ENCODE measurements at places on chromosomes 12 and 14.

DNA sequence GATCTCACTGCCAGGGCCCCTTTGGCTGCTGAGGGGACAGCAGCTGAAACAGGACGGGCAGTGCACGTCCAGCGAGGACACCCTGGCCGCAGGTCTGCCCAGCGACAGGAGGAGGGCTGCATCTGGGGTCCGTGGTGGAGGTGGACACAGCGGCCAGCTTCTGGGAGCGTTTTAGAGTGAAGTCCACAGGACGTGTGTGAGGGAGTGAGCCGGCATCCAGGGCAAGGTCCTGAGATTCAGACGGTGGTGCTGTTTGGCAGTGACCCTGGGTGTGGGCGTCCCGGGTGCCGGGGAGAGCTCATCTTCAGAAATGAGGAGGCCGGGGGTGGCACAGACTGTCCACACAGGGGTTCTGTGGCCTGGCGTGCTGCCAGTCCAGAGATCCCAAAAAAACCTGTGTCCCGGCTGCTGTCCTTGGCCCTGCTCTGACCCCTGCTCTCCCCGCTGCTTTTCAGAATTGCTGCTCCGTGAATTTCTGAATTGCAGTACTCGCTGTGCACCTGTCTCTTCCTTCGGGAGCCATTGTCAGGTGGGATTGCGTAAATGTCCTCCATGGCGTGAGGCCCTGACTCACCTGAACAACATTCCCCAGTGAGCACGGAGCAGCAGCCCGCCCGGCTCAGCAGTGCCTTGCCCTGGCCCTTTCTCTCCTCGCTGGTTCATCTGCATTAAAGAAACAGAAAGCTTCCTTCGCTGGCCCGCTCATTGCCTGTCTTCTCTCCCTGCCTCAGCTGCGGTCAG, 183.5 kb upstream of the C14orf180 start:
- no peak for DNase-seq

- no peak for DNase-seq
Observed at GRCh38 chr14:97491697-97492096, 694.5 kb downstream of the VRK1 start.

DNA sequence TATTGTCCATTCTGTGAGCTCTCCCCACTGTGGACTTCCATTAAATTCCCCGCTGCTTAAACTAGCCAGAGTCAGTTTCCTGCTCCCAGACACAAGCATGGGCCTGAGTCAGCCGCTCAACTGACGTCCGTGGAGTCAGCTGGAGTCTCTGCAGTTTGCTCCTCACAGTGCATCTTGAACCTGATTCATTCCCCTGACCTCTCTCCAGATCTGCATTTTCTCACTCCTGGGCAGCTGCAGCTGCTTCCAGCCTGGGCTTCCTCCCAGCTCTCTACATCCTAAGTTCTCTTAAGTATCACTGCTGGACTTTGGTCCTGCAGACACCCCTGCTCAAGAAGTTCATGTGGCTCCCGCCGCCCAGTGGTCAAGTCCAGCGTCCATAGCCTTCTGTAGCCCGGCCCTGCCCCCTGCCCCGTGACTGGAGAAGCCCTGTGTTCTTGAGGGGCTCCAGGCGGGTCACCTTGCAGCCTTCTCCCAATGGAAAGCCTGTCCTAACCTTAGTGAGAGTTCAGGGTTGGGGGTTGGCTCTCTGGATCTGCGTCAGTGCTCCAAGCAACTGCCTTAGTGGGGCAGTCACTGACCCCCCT, 20.0 kb downstream of the NFKBIA start:
- no peak for DNase-seq

DNA sequence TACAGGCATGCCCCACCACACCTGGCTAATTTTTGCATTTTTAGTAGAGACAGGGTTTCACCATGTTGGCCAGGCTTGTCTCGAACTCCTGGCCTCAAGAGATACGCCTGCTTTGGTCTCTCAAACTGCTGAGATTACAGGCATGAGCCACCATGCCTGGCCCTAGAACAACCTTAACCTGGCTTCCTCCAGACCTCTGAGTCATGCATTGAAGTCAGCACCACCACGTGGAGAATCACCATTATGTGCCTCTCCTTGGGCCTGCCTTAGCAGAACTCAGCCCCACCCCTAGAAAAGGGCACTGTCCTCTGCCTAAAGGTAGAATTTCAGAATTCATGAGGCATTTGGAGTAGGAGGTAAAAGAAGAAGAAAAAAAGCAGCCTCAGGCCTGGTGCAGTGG, 49.0 kb downstream of the LIMA1 start:
- no peak for DNase-seq

DNA sequence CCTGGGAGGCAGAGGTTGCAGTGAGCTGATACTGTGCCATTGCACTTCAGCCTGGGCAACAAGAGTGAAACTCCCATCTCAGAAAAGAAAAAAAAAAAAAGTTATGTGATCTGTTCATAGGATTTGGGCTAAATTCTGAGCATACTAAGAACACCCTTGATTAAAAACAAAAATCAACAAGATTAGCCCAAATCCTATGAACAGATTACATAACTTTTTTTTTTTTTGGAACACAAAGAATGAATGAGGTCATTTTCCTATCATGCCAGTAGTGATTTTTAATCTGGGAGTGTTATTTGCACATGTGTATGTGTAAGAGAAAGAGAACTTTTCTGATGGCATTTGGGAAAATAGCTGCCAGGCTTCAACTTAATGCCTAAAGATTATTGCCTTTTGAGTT, 208.7 kb downstream of the ERC1 start:
- no peak for DNase-seq

- DNase-seq = peak; percentile 41
Observed at GRCh38 chr14:68771631-68772030, 21.2 kb downstream of the ZFP36L1 start.

DNA sequence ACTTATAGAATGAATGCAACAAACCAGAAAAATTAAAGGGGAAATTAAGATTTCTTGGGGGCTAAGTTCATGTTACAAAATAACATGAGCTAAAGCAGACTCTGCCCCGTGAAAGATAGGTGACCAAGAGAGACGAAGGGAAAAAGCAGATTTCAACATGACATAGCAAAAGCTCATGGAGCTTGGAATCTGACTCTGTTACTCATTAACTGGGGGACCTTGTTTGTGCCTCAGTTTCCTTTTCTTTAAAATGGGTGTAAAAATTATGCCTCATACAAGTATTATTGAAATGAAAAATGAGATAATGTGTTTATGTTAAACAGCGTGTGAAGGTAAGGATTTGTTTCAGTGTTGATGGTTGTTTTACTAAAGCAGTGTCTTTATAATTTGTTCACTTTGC, 11.5 kb downstream of the BICDL1 start:
- DNase-seq = no peak

DNA sequence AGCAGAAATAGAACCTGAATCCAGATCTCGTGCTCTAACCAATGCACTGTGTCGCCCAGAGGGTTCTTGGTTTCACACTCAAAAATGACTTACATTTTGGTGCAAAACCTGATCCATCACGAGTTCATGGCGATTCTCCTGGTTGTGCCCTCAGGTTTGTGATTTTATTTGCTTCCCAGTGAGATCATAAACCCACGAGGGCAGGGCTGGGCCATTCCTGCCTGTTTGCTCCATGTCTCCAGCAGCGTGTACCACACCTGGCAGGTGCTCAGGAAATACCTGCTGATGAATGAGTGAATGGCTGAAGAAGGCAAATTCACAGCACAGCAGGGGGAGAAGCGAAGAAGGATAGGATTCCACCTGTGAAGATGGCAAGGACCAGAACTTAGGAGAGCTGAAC, 9.4 kb downstream of the ACACB start:
- DNase-seq = no peak

DNA sequence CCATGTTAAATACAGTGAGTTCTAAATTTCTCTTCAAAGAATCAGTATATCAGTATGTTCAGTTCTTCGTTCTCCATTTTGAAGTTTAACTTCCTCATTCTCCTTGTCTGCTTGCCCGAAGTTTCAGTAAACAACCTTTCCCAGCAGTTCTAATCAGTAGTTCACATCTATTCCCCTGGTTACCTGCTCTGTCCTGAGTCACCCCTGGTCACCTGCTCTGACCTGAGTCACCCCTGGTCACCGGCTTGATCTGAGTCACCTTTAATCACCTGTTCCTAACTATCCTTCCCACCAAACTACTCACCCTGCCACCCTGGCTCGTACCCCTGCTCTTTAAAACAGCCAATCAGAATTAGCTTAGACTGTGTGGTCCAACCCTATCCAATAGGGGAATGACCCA, 9.4 kb upstream of the OR10G3 start:
- DNase-seq = no peak

GRCh38 chr12:15307079-15307478, 15.2 kb upstream of the PTPRO start:
- no peak for DNase-seq

DNA sequence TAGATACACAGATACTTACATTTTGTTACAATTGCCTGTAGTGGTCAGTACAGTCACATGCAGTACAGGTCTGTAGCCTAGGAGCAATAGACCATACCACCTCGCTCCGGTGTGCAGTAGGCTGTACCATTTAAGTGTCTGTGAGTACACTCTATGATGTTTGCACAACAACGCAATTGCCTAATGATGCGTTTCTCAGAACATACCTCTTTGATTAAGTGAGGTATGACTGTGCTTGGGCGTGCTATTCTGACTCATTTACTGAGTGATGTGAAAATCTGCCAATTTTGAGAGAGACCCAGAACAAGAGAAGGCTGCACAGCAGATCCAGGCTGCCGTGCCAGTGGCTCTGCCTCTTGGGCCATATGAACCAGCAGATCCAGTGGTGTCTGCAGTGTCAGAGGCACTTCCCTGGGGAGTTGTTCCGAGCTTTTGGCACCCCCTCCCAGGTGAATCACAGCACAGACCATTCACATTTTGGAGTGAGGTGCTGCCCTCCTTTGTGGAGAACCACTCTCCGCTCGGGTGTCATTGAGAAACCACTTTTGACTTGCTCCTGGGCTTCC, 20.4 kb downstream of the DLK1 start:
- DNase-seq = no peak

DNA sequence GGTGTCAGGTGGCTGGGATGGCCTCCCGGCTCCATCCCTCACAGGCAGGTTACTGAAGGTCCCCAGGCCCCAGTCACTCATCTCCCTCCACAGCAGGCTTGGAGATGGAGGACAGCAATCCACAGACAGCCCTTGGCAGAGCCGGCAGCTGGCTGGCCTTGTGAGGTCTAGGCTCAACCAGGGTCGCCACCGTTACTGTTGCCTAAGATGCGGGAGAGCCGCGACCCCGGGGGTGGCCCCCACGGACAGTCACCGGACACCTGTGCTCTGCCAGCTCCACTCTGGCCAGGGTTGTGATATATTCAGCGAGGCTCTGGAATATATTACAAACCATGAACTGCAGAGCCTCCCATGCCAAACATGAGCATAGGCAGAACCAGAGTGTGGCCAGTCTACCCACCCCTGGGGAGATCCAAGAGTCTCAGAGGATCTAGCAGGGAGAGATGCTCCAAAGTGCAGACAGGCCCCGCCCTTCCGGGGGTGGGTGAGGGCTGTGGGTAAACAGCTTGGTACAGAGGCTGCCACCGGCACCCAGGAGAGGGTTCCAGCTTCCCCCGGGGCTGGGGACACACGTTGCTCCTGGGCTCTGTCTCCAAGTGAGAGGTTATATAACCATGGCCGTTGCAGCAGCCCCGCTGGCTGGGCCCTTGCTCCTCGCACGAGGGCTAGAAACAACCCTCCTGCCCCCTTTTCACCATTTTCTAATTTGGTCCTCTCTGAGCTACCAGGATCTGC, 55.9 kb upstream of the DIO3 start:
- DNase-seq = no peak

GRCh38 chr12:25590011-25590721, 37.1 kb upstream of the LMNTD1 start:
- DNase-seq = no peak

DNA sequence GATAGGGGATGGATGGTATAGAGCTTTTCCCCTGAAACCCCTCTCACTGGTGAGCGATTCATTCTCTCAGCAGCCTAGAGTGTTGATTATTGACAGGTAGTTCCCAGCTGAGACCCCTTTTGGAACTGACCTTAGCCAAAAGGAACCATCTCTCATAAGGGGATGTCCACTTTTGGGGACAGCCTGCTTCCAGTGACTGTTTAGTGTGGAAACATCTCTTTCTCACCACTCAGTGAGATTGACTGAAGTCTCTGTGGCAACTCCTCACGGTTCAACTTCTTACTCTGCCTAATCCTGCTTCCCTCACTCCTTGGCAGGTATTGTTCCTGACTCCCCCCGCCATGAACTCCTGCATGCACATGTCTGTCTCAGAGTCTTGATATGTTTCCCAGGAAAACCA, 529.2 kb upstream of the ATP2B1 start:
- no peak for DNase-seq

DNA sequence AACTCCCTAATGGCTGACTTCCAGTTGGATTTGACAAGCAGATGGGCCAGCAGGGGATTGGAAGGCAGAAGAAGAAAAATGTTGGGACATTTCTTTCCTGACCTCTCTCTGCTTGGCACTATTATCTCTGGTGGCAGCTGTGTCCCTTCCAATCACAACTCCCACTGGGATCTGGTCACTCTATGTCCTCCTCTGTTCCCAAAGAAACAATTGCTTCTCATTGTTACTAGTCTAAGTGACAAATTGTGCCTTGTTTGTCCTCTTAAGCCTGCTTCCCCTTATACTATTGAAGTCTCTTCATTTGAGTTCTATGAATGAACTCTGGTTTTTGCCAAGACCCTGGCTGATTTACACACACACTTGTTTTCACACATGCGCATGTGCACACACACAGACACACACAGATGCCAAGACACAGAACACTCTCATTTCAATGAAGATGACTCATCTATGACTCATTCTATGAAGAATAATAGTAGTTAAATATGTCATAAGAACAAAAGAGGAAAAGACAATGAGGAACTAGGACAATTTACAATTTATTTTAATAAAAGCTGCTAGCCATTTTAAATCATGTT, 83.0 kb upstream of the FAR2 start:
- no peak for DNase-seq

DNA sequence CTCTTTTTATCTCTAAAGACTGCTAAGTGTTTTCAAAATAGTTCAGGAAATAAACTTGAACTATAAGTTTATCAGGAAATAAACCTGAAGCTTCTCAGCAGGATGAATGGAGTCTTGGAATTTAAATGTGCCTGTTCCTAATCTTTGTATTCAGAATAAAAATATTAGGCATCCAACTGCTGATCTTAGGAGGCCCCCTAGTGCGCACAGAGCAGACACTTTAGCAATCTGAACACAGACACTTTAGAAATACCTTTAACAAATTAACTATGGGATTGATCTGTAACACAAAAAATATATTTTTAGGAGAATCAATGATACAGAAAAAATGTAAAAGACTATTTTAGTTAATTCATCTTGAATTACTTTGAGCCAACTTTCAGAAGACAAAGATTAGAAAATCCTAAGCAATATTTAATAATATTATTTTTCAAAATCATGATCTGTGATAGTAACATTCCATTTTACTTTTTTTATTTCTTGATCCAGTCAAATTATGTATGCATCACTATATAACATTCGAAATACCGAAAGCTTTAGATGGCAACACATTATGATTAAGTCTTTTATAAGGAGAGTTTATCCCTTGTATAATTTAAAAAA, 80.9 kb downstream of the SLC41A2 start:
- DNase-seq = peak; percentile 29
